ENCODE measurements at places on chromosomes 4 and X.

GRCh38 chrX:7219153-7219705, 71.3 kb upstream of the PUDP start:
- DNase-seq = no peak

DNA sequence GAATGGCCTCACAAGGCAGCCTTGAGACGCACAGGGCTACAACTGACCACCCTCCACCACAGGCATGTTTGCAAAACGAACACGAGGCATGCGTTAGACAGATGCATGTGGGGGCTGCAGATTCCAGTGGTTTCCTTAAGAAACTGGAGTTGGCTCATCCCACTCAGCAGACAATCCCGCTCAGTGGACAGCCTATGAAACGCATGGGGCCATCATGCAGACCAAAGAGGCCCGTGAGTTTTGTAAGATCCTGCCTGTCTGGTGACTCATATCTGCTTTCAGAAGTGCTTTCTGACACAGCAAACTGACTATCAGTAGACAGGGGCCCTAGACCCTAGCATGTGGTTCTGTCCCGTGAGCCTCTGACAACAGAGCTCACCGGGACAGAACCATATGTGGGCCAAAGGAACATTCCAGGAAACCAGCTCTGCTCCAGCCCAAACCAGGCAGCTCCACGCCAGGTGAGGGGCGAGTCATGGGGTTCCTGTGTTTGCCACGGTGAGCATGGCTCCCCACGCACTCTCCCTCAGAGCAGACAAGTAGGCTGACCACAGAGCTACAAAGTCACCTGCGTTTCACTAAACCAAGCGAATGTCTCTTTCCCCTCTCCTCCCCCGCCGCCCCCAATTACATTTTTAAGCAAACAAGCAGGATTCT, 74.4 kb downstream of the MTMR1 start:
- peak; percentile 93 for DNase-seq

DNA sequence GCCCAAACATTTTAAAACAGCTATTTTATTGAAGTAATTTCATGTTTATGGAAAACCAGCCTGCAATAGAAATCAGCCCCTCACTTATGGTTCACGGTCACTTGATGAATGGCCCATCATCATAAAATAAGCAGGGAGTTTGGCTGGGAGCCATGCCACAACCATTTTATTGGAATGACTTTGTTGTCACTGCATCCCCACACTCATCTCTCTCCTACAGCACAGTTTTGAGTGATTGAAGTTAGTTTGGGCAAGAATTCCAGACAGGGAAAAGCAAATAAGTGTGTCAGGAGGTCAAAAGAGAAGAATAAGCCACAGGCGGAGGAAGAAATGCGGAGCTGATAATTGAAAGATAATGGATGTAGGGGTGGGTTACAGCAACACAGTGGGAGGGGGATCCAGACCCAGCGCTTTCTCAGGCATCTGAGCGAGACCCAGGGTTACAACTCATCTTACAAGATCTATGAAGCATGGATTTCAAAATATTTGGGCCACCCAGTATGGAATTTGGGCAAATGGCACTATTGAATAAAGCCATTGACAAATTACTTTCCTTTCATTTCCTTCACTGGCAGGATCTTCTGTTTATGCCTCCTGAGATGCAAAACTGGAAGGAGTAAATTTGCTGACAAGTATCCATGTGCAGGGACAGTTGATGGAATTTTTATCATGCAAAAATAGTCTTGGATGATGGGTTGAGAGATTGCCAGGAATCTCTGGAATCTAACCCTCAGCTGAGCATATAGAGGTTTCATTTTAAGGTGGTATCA, 100.8 kb downstream of the SHROOM3 start:
- DNase-seq = no peak

DNA sequence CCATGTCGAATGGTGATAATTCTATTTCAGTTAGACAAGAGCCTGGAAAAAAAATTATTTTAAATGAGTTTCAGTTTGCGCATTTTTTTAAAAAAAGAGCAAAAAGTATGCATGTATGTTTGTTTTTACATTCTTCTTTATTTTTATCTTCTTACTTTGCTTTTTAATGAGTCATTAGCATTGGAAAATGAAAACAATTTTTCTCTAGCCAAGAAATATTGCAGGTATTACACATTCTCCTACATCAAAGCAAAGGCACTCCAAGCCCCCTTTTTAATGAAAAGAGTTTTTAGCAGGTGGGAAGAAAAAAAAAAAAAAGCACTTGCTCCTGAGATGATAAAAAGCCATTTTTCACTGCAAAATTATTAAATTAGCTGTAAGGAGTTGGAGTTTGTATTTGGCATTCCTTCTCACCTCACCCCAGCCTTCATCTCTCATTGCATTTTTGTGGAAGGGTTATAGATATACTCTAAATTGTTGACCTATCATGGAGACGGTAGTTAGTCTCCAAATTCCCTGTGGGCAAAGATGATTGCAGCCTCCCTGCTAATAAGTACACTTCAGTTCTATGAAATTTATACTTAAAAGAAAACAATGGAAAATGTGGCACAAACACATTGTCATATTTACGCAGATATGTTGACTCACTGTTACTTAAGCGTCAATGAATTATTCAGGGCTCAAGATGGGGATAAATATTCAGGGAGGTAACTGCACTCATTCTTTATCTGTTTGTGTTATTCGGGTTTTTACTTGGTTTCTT, 43.8 kb downstream of the PALLD start:
- peak; percentile 45 for DNase-seq

GRCh38 chrX:136766785-136767103, 14.0 kb downstream of the ARHGEF6 start:
- no peak for DNase-seq

GRCh38 chr4:155667222-155667567, 547 bp downstream of the GUCY1A1 start:
- no peak for DNase-seq

- no peak for DNase-seq
These were observed 147.5 kb upstream of the FUNDC1 start for GRCh38 chrX:44690129-44690528.

DNA sequence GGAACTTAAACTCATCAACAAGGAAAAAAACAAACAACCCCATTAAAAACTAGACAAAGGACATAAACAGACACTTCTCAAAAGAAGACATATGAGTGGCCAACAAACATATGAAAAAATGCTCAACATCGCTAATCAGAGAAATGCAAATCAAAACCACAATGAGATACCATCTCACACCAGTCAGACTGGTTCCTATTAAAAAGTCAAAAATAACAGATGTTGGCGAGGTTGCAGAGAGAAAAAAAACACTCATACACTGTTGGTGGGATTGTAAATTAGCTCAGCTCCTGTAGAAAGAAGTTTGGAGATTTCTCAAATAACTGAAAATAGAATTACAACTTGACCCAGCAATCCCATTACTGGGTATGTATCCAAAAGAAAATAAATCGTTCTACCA, 28.7 kb downstream of the APLN start:
- no peak for DNase-seq

GRCh38 chr4:168019921-168020320, 72.4 kb upstream of the ANXA10 start:
- DNase-seq = no peak

- DNase-seq = no peak
These were observed 28.4 kb upstream of the SLC10A7 start for GRCh38 chr4:146550161-146550560.

DNA sequence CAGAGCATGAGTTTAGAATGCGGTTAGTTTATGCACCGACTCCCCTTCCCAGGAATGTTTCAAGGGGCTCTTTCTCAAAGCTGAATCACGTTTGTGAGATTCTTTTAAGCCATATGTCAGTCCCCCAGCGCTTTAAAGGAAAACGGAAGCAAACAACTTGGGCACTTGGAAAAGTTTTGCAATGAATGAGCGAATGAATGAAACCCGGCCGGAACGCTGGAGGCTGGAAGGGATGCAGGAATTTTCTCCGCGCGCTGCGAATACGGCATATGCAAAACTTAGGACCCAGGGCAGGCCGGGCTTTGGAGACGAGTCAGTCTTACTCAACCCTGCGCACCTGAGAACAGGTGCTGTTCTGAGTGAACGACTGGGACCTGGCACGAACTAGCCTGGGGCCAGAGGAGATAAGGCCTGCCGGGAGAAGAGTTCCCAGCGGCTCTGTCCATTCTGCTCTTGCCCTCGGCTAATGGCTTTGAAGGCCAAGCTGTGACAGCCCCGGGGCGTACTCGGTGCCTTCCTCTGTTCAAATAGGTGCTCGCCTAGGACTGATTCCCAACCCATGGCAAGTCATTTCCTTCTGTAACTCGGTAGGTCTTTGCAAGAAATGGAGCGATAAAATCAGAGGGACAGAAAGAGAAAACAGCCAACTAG, 743 bp upstream of the NRK start:
- DNase-seq = no peak

DNA sequence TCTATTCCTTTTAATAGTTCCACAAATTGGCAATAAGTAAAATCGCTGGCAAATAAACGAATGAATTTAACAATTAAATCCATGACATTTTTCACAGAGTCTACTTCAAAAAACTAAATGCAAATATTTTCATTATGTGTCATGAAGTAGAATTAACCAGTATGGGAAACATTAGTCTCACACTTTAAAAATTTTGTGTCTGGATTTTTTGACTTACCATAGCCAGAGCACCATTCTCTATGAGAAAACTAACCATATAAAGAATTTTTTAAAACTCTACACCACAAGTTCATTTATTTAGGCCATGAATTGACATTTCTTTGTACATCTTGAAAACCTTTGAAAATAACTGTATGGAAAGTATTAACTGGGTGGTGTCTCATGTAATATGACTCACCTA, 41.2 kb downstream of the PRDM5 start:
- no peak for DNase-seq

GRCh38 chr4:26181616-26182015, 139.2 kb upstream of the RBPJ start:
- DNase-seq = peak; percentile 67

DNA sequence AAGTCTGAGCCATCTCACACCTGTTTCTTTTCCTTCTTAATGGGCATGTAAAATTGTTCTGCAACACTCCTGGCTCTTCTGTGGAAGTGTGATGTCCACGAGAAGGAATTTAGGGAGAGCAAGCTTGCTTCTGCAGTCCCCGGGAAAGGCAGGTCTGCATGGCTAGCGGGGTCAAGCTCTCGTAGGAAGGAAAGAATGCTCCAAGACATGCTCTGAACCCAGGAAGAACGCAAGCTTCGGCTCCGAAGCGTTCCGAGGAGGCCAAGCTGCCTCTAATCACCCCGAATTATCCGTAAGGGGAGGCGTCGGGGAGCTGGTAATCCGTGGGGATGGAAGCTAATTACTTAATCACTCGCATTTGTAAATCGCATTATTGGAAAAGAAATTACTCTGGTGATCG, 177.7 kb downstream of the CRLF2 start:
- no peak for DNase-seq

- no peak for DNase-seq
These were observed 37.2 kb downstream of the CNGA2 start for GRCh38 chrX:151771726-151772125.

- peak; percentile 49 for DNase-seq
These were observed 587.1 kb upstream of the CPEB2 start for GRCh38 chr4:14415146-14415545.

DNA sequence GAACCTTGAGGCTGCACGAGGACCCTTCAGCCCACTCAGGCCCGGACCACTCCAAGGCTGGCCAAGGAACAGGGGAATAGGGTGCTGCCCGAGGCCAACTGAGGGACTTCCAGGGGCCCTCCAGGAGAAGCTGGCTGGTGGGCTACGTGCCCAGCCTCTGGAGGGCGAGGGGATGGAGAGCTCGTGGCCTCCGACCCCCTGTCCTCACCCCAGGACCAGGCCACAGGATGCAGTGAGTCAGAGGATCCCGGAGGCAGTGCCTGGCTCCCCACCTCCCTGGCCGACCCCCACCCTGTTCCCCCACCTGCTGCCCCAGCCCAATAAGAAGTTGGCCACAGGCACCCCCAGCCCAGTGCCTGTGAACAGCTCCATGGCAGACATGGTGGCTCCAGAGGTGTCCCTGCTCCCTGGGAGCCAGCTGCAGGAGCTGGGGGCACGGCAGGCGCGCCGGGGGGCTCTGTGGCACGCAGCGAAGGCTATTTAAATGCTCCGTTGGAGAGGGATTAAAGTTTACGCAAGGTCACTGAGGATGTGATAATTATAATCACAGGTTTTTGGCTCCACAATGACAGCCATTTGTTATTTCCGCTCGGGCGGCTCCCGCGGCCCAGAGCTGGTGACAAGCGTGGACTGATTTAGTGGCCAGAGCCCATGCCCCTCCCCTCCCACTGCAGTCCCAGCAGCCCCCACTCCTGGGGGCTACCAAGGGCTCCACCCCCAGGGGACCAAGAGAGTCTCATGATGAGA, 95.7 kb upstream of the NKX1-1 start:
- DNase-seq = no peak

DNA sequence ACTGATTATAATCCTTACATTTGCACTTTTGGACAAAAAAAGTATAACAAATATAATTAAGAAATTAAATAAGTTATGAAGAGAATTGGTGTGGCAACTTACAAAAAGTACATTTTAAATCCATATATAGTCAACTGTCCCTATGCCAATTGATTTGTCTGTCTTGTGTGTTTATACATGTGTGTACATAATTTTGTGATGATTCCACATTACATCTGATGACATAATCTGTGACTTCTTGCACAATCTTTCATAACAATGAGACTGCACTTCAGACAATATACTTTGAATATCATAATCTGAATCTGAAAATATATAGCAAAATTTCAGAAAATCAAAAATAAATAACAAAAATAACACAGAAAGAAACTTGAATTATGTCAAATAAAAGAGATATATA, 953.4 kb downstream of the FAT4 start:
- DNase-seq = peak; percentile 70

DNA sequence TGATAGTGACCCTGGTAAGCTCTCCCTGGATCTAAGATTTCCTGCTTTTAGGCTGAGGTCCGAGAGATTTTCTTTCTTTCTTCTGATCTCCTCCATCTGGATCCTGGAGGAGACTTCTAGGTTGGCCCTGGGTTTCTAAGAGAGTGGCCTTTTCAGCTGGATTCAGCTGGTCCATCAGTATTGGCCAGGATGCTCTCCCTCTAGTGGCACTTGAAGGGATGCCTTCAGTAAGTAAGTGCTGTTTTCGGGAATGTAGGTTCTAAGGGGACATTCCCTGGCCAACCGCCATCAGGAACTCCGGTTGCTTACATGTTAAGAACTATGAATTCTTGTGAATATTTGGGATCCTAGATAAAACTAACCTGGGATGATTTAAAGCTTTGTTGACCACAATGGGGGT, 56.9 kb downstream of the SERTM2 start:
- DNase-seq = peak; percentile 15

DNA sequence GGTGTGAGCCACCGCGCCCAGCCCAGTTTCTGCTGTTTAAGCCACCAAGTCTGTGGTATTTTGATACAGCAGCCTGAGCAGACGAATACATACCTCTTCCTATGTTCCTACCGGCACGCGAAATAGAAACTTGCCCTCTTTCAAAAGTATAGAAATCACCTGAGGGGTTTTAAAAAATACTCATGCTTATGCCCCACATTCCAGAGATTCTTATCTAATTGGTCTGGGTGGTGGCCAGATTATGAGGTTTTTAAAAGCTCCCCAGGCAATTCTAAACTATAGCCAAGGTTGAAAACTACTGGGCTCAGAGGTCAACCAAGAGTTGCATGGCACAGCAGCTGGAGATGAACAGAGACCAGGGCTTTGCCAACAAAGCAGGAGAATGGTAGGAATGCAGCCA, 24.9 kb upstream of the HUWE1 start:
- no peak for DNase-seq
